Upper lobe of left lung (tissue), 6 donors: ENCODE measurements at places on chromosomes 7 and 10. TPM values are rescaled to one million over a fixed set of nuclear protein-coding genes. Genes with fewer than 3 reads are reported as not detected.

CALY gene
- total RNA-seq = not detected

ACSL5 gene
- 62.9 TPM for total RNA-seq

FGFBP3 gene
- total RNA-seq = 1.6 TPM

ZC3HAV1L gene
- 12.6 TPM for total RNA-seq

ACBD7 gene
- 0.89 TPM for total RNA-seq

VSIR gene
- 109 TPM for total RNA-seq

POR gene
- 228 TPM for total RNA-seq

ARID5B gene
- 20.2 TPM for total RNA-seq

- DNase-seq = no peak
Measured at GRCh38 chr10:72162978-72163377, 52.8 kb upstream of the ANAPC16 start.

DNA sequence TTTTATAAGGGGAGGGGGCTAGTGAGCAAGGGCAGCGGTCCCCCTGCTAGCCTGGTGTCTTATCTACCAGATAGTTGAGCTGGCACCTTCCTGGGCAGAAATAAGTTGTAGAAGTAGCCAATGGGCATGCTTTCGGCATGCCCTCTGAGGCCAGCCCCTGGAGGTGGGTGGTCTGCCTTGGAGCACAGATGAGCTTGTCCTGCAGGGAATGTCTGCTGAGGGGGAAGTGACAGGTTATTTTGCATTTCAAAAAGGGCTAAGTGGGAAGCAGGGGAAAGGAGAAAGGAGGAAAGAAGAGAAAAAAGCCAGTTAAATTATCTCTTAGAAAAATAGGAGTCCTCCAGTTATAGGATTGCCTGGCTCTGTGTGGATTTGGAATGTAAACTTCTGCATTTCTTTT, 88.9 kb downstream of the GPR26 start:
- no peak for DNase-seq

DNA sequence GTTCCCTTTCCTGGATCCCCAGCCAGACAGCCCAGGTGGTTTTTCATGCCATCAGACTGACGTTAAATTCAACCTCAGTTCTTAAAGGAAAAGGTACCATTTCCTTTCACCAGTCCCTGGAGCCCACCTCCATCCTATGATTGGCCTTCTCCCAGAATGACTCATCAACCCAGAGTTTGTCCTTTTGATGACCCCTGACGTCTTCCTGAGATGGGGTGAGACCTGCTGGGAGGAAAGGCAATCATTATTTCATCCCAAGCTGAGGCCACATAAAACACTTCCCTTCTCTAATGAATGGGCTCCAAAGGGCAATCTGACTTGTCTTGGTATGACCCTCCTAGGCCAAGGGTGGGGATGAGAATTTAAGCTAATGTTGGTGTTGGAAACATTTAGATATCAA, 750.7 kb downstream of the SUGCT start:
- DNase-seq = no peak

GRCh38 chr7:32871624-32872371, 19.8 kb downstream of the KBTBD2 start:
- no peak for DNase-seq

DNA sequence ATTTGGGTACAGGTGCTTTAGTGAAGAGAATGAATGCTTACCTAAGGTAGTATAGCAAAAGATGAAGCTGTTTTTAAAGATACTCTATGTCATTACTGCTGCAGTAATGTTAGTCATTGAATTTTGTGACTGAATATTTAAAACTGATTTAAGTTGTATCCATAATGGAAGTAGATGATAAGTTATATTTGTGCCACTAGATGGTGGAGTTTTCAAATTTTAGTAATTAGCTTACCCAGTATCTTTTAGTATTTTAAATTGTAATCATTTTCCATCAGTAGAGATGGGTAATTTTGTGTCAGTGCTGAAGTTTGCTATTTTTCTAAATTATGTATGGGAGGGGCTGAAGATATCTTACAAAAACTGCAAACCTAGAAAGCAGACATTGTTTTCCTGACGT, 25.2 kb downstream of the HBP1 start:
- no peak for DNase-seq

DNA sequence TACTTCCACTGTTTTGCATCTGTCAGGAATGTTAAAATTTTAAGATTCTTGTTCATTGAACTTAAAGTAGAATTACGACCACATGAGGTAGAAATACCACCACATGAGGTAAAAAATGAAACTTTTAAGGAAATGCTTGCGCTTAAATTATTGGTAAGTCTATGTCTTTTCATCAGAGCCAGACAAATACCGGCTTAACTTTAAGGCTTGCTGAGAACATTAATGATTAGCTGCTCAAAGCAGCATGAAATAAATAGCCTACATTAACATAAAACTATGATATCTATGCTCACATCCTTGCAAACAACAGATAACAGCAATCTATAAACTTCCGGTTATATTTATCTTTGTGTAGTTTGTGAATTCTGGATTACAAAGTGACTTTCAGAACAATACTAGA, 26.9 kb upstream of the SCIN start:
- DNase-seq = no peak

- no peak for DNase-seq
Measured at GRCh38 chr7:25864511-25864910, 287.5 kb upstream of the NFE2L3 start.

DNA sequence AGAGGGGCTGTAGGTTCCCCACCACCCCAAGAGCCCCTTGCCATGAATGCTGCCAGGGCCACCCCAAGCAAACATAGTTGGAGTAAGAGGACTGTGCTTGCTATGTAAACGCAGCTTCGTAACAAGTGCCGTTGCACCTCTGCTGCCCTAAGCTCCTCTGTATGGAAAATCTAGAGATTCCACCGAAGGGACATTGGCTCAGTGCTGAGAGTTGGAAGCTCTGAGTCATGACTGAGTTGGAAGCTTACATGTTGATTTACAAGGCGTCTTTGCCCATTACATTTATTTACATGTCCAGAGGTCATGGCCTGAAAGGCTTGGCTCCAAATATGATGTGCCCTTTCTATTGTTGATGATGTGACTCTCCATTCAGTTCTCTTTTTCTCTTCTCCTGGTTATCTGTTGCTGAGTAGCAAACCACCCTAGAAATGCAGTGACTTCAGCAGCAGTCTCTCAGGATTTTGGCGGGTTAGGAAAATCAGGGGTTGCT, 233.1 kb upstream of the TCF7L2 start:
- no peak for DNase-seq

DNA sequence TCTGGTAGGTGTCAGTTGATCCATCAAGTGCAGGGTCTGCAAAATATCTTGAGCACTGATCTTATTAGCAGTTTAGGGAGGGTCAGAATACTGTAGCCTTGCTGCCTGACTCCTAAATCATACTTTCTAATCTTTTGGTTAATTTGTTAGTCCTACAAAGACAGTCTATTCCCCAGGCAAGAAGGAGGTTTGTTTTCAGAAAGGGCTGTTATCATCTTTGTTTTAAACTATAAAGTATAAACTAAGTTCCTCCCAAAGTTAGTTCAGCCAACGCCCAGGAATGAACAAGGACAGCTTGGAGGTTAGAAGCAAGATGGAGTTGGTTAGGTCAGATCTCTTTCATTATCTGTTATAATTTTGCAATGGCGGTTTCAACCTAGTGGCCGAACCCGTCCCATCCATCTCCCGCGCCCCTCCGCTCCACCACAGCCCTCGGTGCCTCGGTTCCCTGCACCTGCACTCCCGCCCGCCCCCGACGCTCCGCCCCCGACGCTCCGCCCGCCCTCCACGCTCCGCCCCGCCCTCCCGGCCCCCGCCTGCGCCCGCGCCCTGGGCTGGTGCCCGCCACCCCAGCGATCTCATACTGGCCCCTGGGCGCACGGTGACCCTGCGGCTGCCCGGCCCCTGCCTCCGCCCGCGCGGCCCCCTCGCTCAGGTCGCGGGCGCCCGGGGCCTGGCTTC, at the start of gene ADCK2:
Gene ADCK2 (plus strand): TSS at position 564 of the 681 bp plus-strand sequence. CDS start 386 bp downstream, outside the sequence.
- no peak for DNase-seq

GRCh38 chr10:99872367-99873162, 90.1 kb downstream of the ABCC2 start:
- DNase-seq = no peak

DNA sequence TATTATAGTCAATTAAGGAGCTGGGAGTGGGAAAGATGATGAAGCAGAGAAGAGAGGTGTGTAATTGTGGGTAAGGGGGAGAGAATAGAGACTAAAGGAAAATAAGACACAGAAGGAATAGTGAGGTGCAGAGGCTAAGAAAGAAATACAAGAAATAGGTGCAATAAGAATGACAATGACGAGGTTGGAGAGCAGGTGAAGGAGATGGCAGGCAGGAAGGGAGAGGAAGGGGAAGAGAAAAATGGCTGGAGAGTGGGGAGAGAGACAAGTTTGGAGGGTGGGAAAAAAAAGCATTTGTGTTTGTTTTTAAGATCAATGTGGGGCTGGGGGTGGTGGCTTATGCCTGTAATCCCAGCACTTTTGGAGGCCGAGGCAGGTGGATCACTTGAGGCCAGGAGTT, 27.6 kb upstream of the MKLN1 start:
- DNase-seq = no peak

GRCh38 chr7:158388072-158388471, 199.6 kb downstream of the PTPRN2 start:
- DNase-seq = no peak

- no peak for DNase-seq
Measured at GRCh38 chr7:153934048-153934447, 118.2 kb upstream of the DPP6 start.

DNA sequence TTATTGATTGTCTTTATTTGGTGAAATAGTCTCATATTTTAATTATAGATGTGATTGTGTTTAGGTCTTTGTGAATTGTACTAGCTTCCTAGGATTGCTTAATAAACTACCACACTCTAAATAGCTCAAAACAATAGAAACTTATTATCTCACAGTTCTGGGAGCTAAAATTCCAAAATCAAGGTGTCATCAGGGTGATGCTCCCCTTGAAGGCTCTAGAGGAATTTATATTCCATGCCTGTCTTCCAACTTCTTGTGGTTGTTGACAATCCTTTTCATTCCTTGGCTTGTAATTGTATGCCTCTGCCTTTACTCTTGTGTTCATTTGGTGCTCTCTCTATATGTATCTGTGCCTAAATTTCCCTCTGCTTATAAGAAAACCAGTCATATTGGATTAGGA, 155.3 kb upstream of the AKR1E2 start:
- no peak for DNase-seq

- DNase-seq = no peak
Measured at GRCh38 chr10:115436999-115437398, 343.8 kb downstream of the ATRNL1 start.

GRCh38 chr10:92463582-92463981, 110.3 kb downstream of the IDE start:
- no peak for DNase-seq

DNA sequence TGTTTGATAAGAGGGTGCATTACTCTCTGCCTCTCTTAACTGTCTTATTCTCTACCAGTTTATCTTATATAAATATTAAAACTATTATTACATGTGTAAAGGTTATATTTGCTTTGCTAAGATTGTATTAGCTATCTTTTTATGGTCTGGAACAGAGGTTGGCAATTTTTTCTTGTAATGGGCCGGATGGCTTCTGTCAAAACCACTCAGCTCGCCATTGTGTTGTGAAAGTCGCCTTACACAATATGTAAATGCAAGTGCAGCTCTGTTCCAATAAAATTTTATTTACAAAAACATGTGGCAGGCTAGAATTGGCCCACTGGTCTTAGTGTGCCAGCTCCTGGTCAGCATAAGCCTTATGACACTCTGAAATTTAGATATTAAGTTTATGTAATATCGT, 185.8 kb downstream of the SDK1 start:
- DNase-seq = no peak

GRCh38 chr7:82286096-82286797, 157.3 kb downstream of the CACNA2D1 start:
- DNase-seq = no peak
